ENCODE measurements at places on chromosomes 12 and 14. TPM values are rescaled to one million over a fixed set of nuclear protein-coding genes. Genes with fewer than 3 reads are reported as not detected.

GRCh38 chr14:97298331-97298730 is 501.1 kb downstream of the VRK1 start:
- peaks cover 14% of the 10 kb centered on the region for H3K27me3 ChIP-seq
- DNase-seq: no peak
- no peak overlapping the region for H3K4me3 ChIP-seq
- H3K4me1 ChIP-seq: peaks cover 5% of the 10 kb centered on the region
- H3K36me3 ChIP-seq: no peaks in the 10 kb centered on the region
- no peak overlapping the region for H3K27ac ChIP-seq

- H3K27me3 ChIP-seq: no peaks in the 10 kb centered on the region
- H3K36me3 ChIP-seq: no peaks in the 10 kb centered on the region
- DNase-seq: no peak
- peaks cover 15% of the 10 kb centered on the region for H3K4me1 ChIP-seq
Observed at GRCh38 chr14:72939630-72940029, 13.4 kb downstream of the DCAF4 start.

GRCh38 chr14:104865081-104865630 is at the start of gene CEP170B:
Gene CEP170B (plus strand): TSS chr14:104865268. CDS start chr14:104868451, 3,183 bp downstream.
- H3K27me3 ChIP-seq: peaks cover 21% of the 10 kb centered on the region
- peak within 1 kb of the TSS; percentile 81 for H3K4me3 ChIP-seq
- peaks cover 11% of the 10 kb centered on the region for H3K4me1 ChIP-seq
- no peaks in the 10 kb centered on the region for H3K36me3 ChIP-seq
- H3K27ac ChIP-seq: no peak within 1 kb of the TSS
- peak; percentile 48 for DNase-seq

- peaks cover 42% of the 10 kb centered on the region for H3K27me3 ChIP-seq
- no peak for DNase-seq
- no peak overlapping the region for H3K4me3 ChIP-seq
- no peaks in the 10 kb centered on the region for H3K36me3 ChIP-seq
Observed at GRCh38 chr12:52204095-52204930, 12.5 kb upstream of the KRT80 start.

GRCh38 chr12:58364389-58365086 is 423.2 kb downstream of the ATP23 start:
- no peaks in the 10 kb centered on the region for H3K36me3 ChIP-seq
- H3K4me1 ChIP-seq: no peaks in the 10 kb centered on the region
- peaks cover 3% of the 10 kb centered on the region for H3K27me3 ChIP-seq
- DNase-seq: no peak
- H3K27ac ChIP-seq: no peak overlapping the region

DNA sequence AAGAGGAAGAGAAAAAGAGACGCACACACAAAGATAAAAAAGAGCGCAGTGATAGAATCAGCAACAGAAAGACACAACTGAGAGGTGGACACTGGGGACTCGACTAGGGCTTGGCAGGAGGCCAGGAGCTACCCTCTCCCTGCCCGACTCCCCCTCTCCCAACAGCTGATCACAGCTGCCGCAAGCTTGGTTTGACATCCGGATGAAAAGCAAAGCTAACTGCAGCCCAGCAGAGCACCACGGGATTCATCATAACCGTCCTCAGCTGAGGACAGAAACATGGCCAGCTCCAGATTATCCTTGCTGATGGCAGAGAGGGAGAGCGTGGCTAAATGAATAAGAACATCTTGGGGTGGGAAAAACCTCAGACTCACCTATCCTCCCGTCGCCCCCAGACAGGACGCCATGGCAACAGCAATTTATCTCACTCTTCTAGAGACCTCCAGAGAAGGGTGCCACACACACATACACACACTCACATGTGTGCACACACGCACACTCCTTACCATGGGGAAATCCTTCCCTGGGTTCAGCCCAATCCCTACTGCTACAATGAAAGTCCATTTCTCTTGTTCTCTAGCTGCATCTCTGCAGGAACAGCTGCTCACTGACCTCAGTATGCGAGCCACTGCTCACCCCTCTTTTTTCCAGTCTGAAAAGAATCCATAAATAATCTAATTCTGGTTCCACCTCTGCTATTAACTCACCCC is 135.3 kb downstream of the NTF3 start:
- peaks cover 18% of the 10 kb centered on the region for H3K27me3 ChIP-seq
- no peak overlapping the region for H3K27ac ChIP-seq
- H3K4me3 ChIP-seq: no peak overlapping the region
- no peaks in the 10 kb centered on the region for H3K4me1 ChIP-seq

GRCh38 chr12:24705216-24705615 is 243.7 kb downstream of the BCAT1 start:
- H3K4me1 ChIP-seq: no peaks in the 10 kb centered on the region
- no peak overlapping the region for H3K27ac ChIP-seq
- no peaks in the 10 kb centered on the region for H3K36me3 ChIP-seq
- H3K4me3 ChIP-seq: no peak overlapping the region

- H3K36me3 ChIP-seq: no peaks in the 10 kb centered on the region
- H3K4me3 ChIP-seq: peak overlapping the region; percentile 97
- peak; percentile 2 for DNase-seq
- no peaks in the 10 kb centered on the region for H3K27me3 ChIP-seq
- peak overlapping the region; percentile 94 for H3K27ac ChIP-seq
Observed at GRCh38 chr12:100141666-100141997, 1.0 kb downstream of the BLTP3B start.

The RNASE3 gene
- total RNA-seq: not detected

The KRT79 gene
- total RNA-seq: not detected

Measured in naive thymus-derived CD8-positive, alpha-beta T cell (primary cell).